ENCODE measurements at places on chromosomes 5 and 9.

GRCh38 chr5:41925555-41925951 is 472 bp downstream of the FBXO4 start:
- DNase-seq = no peak

DNA sequence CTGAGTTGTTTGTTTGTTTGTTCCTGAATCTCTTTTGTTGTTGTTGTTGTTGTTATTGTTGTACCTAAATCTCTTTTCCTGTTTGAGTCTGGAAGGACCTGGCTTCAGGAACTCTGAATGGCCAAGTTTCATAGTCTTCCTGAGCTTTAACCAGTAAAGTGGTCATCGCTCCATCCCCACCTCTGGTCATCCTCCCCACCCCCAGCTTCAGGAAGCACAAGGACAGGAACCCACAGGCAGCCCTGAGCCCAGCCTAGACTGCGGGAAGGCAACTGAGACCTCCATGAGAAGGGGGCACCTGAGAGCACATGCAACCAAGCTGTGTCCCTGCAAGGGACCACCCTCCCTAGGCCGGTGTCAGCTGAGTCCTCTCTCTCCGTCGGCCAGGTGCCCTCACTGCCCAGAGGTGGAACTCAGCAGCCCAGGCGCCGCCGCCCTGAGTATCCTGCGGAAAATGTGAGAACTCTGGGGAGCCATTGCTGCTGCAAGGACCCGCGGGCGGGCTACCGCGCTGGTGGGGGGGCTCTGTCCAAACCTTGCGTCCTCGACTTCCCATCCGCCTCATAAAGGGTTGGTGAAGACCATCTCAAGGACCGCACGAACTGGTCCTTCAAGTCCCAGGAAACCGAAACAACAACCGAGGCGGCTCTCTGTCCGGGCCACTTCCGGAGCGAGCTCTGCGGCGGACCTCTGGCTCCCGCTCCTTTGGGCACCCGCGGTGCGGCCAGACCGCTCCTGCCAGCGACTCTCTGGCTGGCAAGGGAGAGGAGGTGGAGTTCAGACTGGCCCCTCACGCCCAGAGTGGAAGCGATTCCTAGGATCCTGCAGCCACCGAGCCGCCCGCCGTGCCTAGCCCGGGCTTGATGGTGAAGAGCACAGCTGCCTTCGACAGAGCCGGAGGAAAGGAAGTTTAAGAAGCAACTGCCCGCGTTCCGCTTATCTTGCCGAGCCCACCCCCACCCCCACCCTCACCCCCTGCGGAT is 4.2 kb downstream of the BARX1 start:
- no peak for DNase-seq

DNA sequence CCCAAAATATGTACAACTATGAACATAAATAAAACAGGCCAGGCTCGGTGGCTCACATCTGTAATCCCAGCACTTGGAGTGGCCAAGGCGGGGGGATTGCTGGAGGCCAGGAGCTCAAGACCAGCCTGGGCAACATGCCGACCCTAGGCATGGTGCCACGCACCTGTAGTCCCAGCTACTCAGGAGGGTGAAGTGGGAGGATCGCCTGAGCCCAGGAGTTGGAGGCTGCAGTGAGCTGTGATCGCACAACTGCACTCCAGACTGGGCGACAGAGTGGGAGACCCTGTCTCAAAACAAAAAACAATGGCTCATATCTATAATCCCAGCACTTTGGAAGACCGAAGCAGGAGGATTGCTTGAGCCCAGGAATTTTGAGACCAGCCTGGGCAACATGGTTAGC is 1.5 kb downstream of the HAUS6 start:
- DNase-seq = no peak

GRCh38 chr5:168853972-168854371 is 274.8 kb upstream of the PANK3 start:
- DNase-seq = no peak

DNA sequence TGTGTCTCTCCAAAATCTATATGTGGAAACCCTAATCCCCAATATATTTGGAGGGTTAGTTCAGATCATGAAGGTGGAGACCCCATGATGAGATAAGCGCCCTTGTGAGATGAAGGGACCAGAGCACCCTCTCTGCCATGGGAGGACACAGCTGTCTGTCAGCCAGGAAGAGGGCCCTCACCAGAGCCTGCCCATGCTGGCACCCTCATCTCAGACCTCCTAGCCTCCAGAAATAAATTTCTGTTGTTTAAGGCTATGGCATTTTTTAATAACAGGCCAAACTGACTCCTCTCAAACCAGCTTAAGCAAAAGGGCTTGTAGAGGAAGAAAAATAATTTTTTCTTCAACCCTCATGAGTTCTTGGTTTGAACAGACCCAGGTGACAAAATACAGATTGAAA is 79.2 kb upstream of the MAMDC2 start:
- DNase-seq = no peak

DNA sequence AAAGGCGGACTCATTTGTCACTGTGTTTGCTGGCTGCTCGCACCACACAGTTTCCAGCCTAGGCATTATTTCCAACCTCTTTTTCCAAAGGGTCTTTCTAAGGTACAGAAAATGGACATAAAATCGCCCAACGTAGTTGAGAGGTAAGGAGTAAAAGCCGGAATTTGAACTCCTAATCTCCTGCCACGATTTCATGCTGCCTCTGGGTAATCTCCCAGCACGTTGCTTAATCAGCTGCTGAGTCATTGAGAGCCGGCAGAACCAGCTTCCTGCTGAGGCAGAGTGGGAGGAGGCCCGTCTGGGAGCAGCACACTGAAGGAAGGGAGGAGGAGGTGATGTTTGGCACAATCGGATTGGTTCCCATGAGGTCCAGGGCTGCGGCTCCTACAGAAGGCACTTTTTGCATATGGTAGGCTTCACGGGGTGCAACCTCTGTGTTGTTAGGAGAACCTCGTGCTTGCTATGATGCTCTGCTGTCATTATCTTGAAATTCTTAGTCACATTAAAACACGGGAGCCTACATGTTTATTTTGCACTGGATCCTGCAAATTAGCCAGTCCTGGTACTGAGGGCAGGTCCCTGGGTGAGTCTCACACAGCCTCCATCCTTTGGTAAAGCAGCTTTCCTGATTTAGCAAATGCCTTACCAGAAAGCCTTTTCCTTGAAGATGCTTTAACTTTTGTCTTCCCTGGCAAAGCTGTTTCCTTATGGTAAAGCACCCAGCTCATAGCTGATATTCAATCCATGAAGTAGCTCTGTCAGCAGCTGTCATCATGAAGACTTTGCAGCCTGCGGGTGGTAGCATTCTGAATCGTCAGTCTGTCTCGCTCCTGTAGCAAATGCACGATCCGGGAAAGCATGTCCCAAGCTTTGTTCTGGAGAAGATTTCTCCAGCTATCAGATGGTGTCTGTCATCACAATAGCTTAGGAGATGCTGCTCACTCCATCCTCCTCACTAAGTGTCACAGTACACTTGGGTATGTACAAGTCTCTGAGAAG is 191.6 kb upstream of the MSX2 start:
- DNase-seq = peak; percentile 6

- DNase-seq = peak; percentile 20
Measured at GRCh38 chr5:37836235-37836591, 3.6 kb downstream of the GDNF start.

DNA sequence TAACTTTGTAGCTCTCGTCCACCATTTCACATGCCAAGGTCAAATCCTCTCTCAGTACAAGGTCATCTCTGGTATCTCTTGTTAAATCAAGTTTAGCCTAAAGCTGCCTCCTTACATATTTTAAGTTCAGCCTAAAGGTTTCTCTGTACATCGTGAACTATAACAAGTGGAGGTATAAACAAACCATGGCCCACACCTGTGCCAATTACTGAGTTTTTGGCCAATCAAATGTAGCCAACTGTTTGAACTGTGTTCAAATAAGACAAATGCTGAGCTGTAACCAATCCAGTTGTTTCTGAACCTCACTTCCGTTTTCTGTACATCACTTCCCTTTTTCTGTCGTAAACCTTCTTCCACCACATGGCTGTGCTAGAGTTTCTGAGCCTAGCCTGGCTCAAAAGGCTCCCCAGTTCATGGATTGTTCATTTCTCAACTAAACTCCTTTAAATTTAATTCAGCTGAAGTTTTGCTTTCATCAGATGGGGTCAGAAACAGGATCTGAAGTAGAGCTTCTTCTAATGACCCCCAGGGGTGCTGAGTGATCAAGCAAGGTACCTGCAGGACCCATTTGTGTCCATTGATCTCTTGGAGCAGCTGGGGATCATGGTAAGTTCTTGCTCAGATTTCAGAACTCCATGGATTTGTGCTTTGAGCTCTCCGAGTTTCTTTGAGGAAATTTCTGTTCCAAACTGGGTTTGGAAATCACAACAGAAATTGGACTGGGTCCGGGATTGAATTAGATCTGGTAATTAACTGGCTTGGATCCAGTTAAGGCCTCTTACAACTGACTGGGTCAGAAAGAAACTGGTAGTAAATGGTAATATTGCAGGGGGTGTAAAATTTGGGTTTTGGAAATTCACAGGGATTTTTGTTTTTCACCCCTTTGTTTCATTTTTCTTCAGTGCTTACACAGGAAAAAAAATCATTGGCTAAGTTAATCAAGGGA is 11.0 kb upstream of the NANS start:
- DNase-seq = no peak

DNA sequence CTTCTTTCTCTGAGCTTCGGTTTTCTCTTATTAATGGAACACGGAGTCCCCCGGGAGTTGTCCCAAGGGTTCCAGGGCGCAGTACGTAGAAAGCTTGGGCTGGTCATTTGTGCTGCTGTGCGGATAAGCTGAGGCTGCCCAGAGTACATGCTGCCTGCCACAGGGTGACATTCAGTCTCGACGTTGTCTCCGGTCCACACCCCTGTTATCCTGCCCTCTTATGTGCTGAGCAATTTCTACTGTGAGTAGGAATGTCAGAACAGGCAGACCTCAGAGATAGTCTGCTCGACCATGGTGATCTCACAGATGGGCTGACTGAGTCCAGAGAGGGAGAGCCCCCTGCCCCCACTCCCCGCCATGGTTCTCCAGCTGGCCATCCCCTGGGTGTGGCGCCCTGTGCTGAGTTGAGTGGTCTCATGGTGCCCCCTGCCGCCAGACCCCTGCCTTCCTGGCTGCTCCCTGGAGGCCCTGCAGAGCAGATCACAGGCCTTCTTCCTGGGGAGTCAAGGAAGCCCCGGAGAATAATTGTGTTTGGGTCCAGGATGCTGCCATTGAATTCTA is 124.0 kb downstream of the RGS3 start:
- no peak for DNase-seq

DNA sequence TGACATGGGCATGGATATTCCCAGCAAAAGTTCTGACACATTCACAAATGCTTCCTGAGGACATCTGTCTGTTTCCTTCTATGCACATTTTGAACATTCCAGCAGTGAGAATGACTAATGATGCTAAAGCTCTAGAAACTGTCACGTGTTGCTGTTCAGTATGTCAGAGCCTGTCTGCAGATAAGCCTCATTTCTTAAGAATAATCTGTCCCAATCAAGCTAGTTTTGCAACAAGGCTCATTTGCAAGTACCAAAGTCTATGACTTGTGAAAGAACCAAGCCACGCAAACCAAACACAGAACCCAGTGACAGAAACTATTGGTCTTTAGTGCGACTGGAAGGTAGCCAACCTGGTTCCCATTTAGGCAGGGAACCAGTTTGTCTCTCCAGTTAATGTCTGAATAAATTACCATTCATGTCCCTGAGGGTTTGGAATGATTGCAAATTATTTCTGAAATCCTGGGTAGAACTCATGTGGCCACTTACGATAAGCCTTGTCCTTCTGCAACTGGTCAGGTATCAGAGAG is 178.5 kb downstream of the C9orf152 start:
- no peak for DNase-seq

DNA sequence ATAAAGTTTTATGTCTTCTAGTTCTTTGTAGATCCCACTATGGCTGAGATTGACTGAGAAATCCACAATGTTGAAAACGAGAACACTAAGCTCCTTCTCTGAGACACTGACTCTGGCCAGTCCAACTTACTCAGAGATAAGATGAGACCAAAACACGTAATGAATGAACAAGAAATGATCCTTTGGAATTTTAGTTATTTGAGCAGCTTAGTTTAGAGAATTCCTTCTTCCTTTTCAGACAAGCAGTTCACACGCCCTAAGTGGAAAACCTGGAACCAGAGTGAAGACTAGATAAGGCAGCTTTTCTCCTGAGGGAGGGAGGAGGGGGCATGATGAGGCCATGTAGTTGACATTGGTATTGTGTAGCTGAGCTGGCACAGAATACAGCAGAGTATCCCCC is 139.6 kb downstream of the GABRB2 start:
- DNase-seq = no peak

DNA sequence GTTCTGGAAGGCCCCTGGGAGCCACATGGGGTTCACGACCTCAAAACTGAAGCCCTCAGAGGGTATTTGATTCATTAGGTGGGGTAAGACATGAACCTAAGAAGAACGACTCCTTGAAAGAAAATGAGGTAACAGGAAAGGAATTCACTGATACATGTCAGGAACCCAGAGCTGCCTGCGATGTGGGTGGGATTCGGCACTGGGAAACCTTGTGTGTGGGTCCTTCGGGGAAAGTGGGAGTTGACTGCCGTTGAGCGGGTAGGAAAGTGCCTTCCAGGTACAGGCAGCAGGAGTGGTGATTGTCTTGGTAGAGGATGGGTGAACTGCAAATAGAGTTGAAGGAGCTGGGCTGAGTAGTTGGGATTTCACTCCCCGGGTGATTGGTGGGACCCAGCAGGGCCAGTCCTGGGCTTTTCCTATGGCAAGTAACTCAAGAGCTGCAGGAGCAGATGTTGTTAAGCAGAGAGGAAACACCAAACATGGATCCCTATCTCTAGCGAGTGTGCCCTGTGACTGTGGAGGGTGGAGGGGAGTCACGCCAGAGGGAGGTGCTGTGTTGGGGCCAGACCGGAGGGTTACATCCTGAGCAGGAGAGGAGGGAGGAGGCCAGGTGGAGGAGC is 30.8 kb downstream of the ANKRD33B start:
- no peak for DNase-seq

GRCh38 chr9:132671620-132672412 is 1.6 kb downstream of the GTF3C4 start:
- DNase-seq = no peak

GRCh38 chr9:126611592-126612325 is 2.0 kb upstream of the LMX1B start:
- peak; percentile 36 for DNase-seq

DNA sequence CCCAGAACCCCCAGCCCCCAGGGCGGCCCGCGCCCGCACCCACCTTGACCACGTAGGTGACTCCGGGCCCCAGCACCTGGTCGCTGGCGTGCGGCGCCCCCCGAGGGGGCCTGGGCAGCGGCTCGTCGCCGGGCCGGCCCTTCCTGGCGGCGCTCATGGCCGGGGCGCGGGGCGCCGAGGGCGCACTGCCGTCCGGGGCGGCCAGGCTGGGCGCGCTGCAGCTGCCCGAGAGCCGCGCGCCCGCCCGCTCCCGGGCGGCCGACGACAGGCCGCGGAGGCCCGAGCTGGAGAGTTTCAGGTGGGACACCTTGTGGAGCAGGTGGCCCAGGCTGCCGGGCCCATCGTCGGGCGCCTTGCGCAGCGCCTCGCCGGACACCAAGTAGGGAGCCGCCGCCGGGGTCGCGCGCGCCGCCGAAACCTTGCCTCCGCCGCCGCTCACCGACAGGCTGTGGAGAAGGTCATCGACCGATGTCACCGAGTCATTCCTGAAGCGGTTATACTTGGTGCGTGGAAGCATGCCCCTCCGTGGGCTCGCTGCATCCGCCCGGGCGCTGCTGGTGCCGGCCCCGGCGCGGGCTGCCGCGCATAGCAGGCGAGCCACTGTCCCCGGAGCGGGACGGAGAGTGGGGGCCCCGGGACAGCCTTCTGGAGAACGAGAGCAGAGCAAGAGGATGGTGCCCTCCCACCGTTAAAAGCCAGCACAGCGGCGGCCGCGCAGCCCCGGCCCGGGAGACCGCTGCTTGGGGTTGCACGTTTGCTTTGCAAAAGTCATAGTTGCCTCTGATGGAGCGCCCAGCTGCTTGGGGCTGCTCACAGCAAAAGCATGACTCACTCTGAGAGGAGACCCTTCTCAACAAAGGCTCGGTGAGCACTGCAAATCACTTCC is at the start of gene SHC3:
Gene SHC3, minus strand, starts transcription at position 875 of the 886 bp plus-strand sequence. Its CDS starts 358 bp downstream, at position 517.
- DNase-seq = no peak

Data from NCI-H526 treated with DMSO at 0.1 percent for 48 hours (cell line).